Glutamatergic neuron (in vitro differentiated cells): ENCODE measurements at places on chromosomes 4 and X. TPM values are rescaled to one million over a fixed set of nuclear protein-coding genes. Genes with fewer than 3 reads are reported as not detected.

The NPNT gene
- total RNA-seq: not detected

The PRRG1 gene
- total RNA-seq: 4.4 TPM

The RRH gene
- 0.29 TPM for total RNA-seq

The TCEAL5 gene
- total RNA-seq: 8.7 TPM

The ACE2 gene
- not detected for total RNA-seq

The CENPE gene
- total RNA-seq: 8.5 TPM

The MAOA gene
- total RNA-seq: 2.7 TPM

The WAS gene
- 2.6 TPM for total RNA-seq

The GPR34 gene
- total RNA-seq: not detected

The MFSD8 gene
- total RNA-seq: 22.6 TPM

The MAP3K15 gene
- total RNA-seq: 0.37 TPM

The TRO gene
- 236 TPM for total RNA-seq

GRCh38 chrX:153662266-153662665 is 11.3 kb downstream of the PNCK start:
- H3K27ac ChIP-seq: no peak overlapping the region
- H3K4me3 ChIP-seq: no peak overlapping the region
- DNase-seq: peak; percentile 47
- peaks cover 8% of the 10 kb centered on the region for H3K27me3 ChIP-seq
- no peaks in the 10 kb centered on the region for H3K36me3 ChIP-seq

DNA sequence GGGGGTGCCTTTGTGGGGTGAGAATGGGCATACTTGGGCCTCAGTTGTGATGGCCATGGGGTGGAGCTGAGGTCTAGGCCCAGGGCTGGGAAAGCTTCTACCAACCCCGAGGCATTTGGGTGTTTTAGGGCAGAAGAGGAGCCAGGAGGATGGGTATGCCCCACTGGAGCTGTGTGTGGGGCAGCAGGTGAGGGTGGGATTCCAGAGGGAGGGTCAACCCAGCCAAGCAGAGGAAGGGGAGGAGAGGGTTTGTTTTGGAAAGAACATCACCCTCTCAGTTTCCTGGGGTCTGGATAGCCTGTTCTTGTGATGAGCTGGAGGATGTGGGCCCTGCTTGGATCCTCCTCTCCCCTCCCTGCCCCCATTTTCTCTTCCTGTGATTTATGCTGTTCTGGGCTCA is 620 bp downstream of the IL9R start:
- H3K4me3 ChIP-seq: no peak overlapping the region
- no peak for DNase-seq
- no peaks in the 10 kb centered on the region for H3K4me1 ChIP-seq
- H3K36me3 ChIP-seq: no peaks in the 10 kb centered on the region

GRCh38 chr4:102104278-102104677 is 241.0 kb downstream of the SLC39A8 start:
- DNase-seq: no peak
- H3K36me3 ChIP-seq: peaks cover 20% of the 10 kb centered on the region
- H3K27me3 ChIP-seq: no peaks in the 10 kb centered on the region
- no peak overlapping the region for H3K27ac ChIP-seq

DNA sequence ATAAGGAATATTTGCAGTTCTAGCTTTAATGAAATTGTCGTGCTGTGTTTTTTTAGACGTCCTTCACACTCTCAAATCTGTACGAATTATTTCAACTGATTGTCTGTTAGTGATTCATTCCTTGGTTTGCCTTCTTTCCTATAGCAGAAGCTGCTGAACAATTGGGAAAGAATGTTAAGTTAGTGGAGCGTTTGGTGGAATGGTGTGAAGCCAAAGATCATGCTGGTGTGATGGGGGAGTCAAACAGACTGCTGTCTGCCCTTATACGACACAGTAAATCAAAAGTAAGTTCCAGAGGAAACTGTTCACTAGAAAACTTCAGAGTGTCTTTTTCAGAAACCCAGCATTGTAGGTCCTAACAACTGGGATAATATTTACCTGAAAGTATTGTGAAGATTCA is 159.9 kb downstream of the RAP1GDS1 start:
- peaks cover 2% of the 10 kb centered on the region for H3K27me3 ChIP-seq
- peaks cover 35% of the 10 kb centered on the region for H3K36me3 ChIP-seq
- no peak for DNase-seq

- no peaks in the 10 kb centered on the region for H3K36me3 ChIP-seq
- no peaks in the 10 kb centered on the region for H3K4me1 ChIP-seq
- no peak overlapping the region for H3K4me3 ChIP-seq
Measured at GRCh38 chr4:7185487-7186030, 6.8 kb upstream of the SORCS2 start.

GRCh38 chr4:184028561-184029374 is 123.7 kb downstream of the STOX2 start:
- H3K4me1 ChIP-seq: peaks cover 3% of the 10 kb centered on the region
- peaks cover 1% of the 10 kb centered on the region for H3K27me3 ChIP-seq
- H3K36me3 ChIP-seq: peaks cover 13% of the 10 kb centered on the region
- H3K4me3 ChIP-seq: no peak overlapping the region

GRCh38 chrX:150926304-150926703 is 27.8 kb upstream of the CD99L2 start:
- no peaks in the 10 kb centered on the region for H3K36me3 ChIP-seq
- no peaks in the 10 kb centered on the region for H3K4me1 ChIP-seq
- no peak for DNase-seq

- no peaks in the 10 kb centered on the region for H3K27me3 ChIP-seq
- peaks cover 4% of the 10 kb centered on the region for H3K4me1 ChIP-seq
- H3K27ac ChIP-seq: no peak overlapping the region
- no peak for DNase-seq
- no peak overlapping the region for H3K4me3 ChIP-seq
- no peaks in the 10 kb centered on the region for H3K36me3 ChIP-seq
Measured at GRCh38 chr4:142243255-142243654, 602.8 kb downstream of the INPP4B start.

- no peaks in the 10 kb centered on the region for H3K36me3 ChIP-seq
- H3K4me1 ChIP-seq: no peaks in the 10 kb centered on the region
- H3K4me3 ChIP-seq: no peak overlapping the region
- H3K27ac ChIP-seq: no peak overlapping the region
- no peak for DNase-seq
Measured at GRCh38 chrX:46125111-46125510, 420.1 kb downstream of the ZNF674 start.

DNA sequence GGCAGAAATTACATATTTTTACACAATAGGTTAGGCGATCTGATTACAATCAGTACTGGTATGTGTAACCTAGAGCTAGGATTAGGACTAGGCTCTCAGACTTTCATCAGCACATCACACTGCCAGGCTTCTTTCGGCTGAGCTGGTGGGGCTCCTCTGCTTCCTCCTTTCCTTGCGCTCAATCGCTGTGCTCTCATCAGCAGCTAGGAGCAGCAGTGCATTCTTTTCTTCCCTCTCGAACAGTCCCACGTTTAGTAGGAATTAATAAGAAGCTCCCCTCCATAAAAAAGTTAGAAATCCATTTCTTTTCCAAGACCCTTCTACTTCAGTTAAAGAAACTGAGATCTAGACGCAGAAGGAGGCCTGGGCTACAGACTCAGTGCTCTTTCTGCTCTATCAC is 350.4 kb downstream of the SPRY1 start:
- H3K4me3 ChIP-seq: no peak overlapping the region
- no peak overlapping the region for H3K27ac ChIP-seq
- H3K36me3 ChIP-seq: no peaks in the 10 kb centered on the region
- H3K4me1 ChIP-seq: no peaks in the 10 kb centered on the region
- no peak for DNase-seq

- DNase-seq: no peak
- no peaks in the 10 kb centered on the region for H3K36me3 ChIP-seq
- H3K27me3 ChIP-seq: no peaks in the 10 kb centered on the region
- no peaks in the 10 kb centered on the region for H3K4me1 ChIP-seq
- no peak overlapping the region for H3K27ac ChIP-seq
- no peak overlapping the region for H3K4me3 ChIP-seq
Measured at GRCh38 chr4:109111031-109111430, 191.4 kb downstream of the COL25A1 start.

- no peaks in the 10 kb centered on the region for H3K27me3 ChIP-seq
- no peaks in the 10 kb centered on the region for H3K36me3 ChIP-seq
- DNase-seq: no peak
- H3K4me3 ChIP-seq: no peak overlapping the region
Measured at GRCh38 chr4:45062935-45063545, 336.7 kb upstream of the GNPDA2 start.

DNA sequence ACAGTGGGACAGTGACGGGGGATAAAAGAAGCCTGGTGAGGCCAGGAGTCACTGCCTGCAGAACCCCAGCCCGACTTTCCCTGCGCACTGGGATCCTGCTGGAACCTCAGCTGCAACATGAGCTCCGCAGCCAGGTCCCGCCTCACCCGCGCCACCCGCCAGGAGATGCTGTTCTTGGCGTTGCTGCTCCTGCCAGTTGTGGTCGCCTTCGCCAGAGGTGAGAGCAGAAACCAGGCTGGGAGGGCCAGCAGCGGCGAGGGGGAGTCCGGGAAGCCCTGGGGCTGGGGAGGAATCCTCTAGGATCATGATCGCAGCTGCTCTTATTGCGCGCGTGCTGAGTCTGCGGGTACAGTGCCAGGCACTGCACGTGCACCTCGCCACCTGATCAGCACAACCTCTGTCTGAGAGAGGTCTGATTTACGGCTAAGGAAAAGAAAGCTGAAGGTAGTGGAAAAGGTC is at the start of gene PF4V1:
PF4V1 (plus strand) TSS at position 51 of the 459 bp plus-strand sequence; CDS start at position 118, 67 bp downstream.
- H3K27ac ChIP-seq: no peak within 1 kb of the TSS
- H3K4me3 ChIP-seq: no peak within 1 kb of the TSS
- no peaks in the 10 kb centered on the region for H3K4me1 ChIP-seq
- H3K27me3 ChIP-seq: no peaks in the 10 kb centered on the region
- no peak for DNase-seq

DNA sequence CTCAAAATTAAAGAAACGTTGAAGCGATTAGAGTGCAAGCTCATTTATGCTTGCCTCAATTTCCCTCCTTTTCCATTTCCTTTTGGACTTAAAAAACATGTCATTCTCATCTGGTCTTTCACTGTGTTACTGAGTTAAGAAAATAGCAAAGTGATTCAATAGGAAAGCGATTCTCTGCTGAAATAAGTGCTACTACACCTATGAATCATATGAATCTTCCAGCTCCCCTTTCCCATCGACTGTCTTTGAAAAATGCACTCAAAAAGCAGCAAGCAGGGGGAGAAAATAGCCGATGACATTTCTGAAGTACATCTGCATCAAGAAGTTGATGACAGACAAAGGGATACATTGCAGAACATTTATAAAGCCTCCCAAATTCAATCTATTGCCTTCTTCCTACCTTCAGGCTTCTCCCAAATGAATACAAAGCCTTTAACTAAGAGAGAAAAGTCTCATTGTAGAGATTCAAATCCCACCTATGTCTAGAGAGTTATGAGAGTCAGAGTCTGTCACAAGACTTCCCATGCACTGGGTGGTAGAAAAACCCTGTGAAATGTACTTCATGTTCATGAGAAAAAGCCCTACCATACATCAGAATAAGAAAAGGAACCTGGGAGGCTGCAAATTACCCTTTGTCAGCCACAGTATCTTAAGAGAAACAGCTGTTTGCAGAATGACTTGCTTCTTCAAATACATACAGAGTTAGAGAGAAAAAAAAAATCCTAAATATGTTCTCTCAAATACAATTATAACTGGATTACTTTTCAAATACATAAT is 78.9 kb downstream of the MBNL3 start:
- peaks cover 4% of the 10 kb centered on the region for H3K4me1 ChIP-seq
- H3K4me3 ChIP-seq: no peak overlapping the region
- H3K27me3 ChIP-seq: no peaks in the 10 kb centered on the region
- no peaks in the 10 kb centered on the region for H3K36me3 ChIP-seq

- H3K4me1 ChIP-seq: no peaks in the 10 kb centered on the region
- H3K36me3 ChIP-seq: no peaks in the 10 kb centered on the region
- no peak overlapping the region for H3K4me3 ChIP-seq
- no peak overlapping the region for H3K27ac ChIP-seq
- DNase-seq: no peak
Measured at GRCh38 chr4:1492651-1493539, 86.7 kb upstream of the NKX1-1 start.

DNA sequence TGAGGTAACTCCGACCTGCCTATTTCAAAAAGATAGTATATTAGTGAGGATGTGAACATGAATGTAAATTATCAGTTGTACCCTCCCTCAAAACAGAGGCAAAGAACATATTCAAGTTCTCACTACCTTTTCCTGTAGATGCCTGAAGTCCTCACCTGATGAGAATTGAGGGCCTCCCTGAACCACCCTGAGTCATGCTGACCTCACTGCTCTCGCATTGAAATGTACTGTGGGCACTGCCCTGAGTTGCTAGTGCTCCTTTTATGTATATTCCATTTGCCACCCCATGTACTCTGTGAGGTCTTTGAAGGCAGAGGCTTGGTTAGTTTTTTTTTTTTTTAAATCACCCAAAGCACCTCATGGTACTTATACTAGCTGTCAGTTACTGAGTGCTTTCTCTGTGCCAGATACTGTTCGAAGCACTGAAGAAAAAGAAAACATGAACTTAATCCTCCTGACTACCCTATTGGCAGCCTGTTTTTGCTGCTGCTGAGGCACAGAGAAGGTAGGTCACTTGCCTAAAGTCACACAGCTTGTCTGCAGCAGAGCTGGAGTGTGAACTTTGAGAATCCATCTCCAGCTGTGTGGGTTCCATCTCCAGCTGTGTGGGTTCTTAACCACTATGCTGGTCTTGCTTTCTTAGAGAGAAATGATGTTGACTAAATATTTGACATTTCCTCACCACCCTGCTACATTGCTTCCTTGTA is 253.1 kb upstream of the GPC4 start:
- no peak for DNase-seq
- no peaks in the 10 kb centered on the region for H3K36me3 ChIP-seq
- peak overlapping the region; percentile 52 for H3K27ac ChIP-seq
- H3K4me1 ChIP-seq: peaks cover 22% of the 10 kb centered on the region
- H3K27me3 ChIP-seq: peaks cover 2% of the 10 kb centered on the region

DNA sequence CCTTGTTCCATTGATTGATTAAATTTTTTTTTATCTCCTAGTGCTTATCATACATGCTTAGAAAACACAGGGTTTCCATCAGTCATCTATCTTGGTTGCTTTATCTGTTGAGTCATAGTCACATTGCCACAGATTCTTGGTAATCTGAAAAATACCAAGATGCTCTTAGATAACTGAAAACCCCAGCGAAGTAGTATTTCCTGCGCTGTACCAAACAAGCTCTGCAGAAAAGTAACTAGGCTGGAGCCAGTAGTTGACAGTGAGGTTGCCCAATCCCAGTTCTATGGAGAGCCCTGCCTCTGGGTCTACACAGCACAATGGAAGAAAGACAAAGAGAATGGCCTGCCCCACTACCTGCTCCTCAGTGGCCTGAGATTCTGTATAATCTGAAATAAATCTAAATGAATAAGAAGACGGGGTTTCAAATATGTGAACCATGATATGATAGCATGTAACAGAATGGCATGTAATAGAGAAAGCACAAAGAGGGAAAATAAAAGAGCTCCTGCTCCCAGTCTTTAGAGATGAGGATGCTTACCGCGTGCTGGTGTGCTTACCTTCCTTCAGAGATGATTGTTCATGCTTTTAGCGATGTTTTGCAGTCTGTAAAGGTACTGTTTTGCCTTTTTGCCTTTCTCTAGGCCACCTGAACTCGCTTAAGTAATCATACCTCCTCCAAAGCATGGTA is 55.3 kb upstream of the RAPGEF2 start:
- no peaks in the 10 kb centered on the region for H3K36me3 ChIP-seq
- H3K4me1 ChIP-seq: peaks cover 3% of the 10 kb centered on the region
- DNase-seq: no peak
- H3K27ac ChIP-seq: no peak overlapping the region
- H3K27me3 ChIP-seq: peaks cover 2% of the 10 kb centered on the region
